T follicular helper cell (primary cell): ENCODE measurements at places on chromosomes 16 and 17.

DNA sequence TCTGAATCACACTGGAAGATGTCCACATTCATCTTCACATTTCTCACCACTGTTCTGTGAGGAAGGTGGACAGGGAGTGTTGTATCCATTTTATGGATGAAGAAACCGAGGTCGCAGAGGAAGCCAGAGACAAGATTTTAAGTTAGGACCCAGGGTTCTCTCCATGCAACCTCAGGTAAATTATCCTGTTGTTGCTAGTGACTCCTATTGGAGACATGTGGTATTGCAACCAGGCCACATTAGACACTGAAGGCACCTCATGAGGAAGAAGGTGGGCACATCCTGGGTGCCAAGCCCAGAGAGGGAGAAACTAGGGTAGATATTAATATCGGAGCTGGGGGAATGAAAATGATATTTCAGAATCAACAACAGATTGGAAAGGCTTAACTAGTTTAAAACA is 8.5 kb upstream of the WNT9B start:
- no peak for DNase-seq

DNA sequence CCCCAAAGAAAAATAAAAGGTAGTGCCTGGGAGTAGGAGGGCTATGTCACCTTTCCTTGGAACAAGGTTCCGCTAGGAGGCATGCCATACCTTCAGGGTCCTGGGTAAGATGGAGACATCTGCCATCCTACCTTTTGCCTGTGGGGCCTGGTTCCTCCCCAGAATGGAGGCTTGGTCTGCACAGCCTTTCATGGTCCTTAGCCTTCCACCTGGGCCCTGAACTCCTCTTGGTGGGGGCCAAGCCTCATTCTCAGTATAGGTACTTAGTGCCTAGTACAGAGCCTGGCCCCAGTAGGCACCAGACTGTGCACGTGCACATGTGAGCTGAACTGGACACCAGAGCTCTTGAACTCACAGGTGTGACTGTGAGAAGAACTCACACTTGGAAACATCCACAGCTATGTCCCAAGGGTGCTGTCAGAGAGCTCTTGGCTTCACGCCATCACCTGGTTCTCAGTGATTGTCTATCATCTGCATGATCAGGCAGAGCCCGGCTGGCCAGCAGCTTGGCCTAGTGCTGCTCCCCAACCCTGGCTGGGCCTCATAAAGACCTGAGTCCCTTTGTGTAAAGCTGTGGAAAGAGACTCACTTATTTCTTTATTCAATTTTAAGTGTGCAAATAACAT is 143.2 kb downstream of the SOCS1 start:
- DNase-seq, result no peak

DNA sequence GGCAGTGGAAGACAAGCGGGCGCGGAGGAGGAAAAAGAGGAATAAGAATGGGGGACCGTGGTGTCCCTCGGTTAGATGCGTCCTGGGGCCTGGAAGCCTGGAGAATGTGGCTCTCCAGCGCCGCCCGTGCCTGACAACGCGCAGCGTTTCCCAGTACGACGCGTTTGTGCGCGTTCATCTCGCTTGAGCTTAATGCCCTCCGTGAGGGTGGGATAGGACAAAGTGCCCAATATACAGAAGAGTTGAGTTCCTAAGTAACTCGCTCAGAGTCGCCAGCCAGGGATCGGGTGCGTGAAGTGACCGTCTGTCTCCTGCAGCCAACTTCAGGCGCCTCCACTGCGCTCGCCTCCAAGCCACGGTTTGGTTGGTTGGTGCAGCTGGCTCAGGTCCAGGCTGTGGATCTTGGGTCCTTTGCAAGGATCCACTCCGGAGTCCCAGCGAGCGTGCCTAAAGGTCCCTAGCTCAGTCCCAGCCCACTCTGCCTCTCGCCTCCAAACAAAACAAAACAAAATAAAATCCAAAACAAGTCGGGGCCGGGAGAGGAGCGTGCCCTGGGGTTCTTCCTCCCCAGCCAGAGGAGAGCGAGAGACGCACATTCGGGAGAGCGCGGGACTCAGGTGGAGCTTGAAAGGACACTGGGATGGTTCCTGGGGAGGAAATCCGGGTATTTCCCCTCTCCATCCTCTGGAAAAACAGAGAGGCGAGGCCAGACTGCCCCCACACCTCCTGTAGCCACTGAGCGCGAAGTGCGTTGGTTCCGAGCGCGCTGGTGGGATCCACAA is 974 bp downstream of the GALR2 start:
- DNase-seq, result no peak

DNA sequence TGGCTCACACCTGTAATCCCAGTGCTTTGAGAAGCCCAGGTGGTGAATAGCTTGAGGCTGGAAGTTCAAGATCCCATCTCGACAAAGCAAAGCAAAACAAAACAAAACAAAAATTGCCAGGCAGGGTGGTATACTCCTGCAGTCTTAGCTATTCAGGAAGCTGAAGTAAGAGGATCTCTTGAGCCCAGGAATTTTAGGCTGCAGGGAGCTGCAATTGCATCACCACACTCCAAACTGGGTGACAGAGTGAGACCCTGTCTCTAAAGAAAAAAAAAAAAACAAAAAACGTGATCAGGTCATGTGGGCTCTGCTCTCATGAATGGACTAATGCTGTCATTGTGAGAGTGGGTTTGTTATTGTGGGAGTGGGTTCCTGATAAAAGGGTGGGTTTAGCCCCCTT is 409.1 kb downstream of the NPIPA7 start:
- DNase-seq, result no peak

GRCh38 chr16:80899809-80900592 is 95.6 kb upstream of the CDYL2 start:
- DNase-seq, result no peak

DNA sequence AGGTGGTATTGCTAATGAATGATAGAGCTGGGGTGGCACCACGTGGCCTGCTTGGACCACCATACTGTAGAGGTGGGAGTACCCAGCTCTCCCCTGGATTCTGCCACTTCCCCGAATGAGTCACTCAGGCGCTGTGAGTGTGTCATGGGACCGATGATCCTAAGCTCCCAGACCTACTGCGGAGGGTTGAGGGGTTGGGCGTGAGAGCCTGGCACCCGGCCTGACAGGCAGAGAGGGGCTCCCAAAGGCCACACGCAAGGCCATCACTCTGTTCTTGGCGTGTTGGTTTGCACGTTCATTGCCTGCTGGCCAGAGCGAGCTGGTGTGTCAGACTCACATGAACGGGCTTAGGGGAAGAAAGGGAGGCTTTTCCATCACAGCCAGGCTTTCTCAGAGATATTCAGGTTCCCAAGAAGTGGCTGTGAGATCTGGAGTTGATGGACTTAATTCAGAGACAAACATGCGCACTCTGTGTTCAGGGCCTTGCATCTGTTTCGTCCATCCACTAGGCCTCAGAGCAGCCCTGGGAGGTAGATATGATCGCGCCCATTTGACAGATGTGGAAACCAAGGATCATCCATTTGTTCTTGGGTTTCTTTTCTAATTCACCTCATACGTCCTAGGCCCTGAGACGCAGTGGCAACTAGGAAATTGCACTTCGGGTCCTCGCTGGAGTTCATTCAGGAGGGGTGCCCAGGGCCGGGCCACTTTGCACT is 41.4 kb downstream of the CMIP start:
- DNase-seq, result no peak

- DNase-seq, result no peak
Observed at GRCh38 chr17:71801301-71801700, 319.5 kb upstream of the SOX9 start.

- no peak for DNase-seq
Observed at GRCh38 chr16:30394592-30395154, 547 bp upstream of the ZNF48 start.

GRCh38 chr16:75486676-75487313 is 8.4 kb downstream of the CHST6 start:
- DNase-seq, result no peak

- no peak for DNase-seq
Observed at GRCh38 chr16:58417035-58417434, 24.8 kb downstream of the GINS3 start.

GRCh38 chr17:6313835-6314234 is 121.1 kb downstream of the AIPL1 start:
- DNase-seq, result no peak

GRCh38 chr16:11202260-11203091 is 53.5 kb downstream of the SOCS1 start:
- DNase-seq, result no peak

DNA sequence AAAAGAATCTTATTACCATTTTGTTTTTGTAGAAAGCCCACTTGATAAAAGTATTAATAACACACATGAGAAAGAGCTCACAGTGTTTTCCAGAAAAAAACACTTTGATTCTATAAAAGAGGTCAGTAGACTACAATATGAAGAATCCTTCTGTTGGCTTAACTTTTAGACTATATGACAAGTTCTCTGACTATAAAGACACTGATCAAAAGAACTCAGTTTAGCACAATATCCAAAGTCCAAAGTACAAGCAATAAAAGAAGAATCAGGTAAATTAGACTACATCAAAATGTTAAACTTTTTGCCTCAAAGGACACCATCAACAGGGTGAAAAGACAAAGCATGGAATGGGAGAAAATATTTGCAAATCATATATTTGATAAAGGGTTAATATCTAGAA is 11.2 kb upstream of the SMG1 start:
- DNase-seq, result no peak

DNA sequence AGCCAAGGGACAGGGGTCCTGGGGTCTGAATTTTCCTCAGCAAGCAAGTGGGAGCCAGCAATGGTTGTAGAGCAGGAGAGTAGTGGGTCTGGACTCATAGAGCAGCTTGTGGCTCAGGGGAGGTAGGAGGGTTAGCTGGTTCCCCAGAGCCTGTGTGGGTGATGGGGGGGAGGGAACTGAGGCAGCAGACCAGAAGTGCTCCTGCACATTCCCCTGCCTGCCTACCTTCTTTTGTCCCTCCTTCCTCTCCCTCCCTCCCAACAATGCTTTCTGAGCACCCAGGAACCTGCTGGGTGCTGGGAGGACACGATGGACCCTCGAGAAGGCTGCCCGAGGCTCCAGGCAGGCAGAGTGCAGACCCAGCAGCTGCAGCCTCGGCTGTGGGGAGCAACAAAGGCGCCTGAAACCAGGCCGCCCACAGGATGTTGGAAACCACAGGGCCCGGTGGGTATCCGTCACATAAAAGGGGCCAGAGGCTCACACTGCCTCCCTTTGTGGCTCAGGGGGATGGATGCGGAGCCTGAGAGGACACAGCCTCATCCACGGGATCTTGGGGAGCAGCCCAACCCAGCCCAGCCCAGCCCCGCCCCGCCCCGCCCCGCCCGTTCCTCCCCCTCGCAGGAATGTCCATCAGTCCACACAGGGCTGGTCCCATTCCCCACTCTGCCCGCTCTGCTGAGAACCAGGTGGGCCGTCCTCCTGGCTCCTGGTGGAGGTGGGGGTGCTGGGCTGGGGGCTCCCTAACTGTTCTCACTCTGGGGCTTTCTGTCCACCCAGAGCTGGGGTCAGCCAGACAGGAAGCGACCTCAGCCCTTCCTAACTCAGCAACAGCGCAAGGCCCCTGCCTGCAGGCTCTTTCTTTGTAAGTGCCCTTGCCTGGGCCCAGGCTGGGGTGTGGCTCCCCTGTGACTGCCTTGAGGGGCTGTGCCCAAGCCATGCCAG is 1.7 kb upstream of the NLRC3 start:
- DNase-seq, result no peak

GRCh38 chr16:56011808-56012481 is 136.8 kb upstream of the CES5A start:
- DNase-seq, result no peak

GRCh38 chr17:77840513-77841165 is 117.9 kb upstream of the TNRC6C start:
- no peak for DNase-seq

- no peak for DNase-seq
Observed at GRCh38 chr16:26987597-26988010, 79.1 kb upstream of the C16orf82 start.

DNA sequence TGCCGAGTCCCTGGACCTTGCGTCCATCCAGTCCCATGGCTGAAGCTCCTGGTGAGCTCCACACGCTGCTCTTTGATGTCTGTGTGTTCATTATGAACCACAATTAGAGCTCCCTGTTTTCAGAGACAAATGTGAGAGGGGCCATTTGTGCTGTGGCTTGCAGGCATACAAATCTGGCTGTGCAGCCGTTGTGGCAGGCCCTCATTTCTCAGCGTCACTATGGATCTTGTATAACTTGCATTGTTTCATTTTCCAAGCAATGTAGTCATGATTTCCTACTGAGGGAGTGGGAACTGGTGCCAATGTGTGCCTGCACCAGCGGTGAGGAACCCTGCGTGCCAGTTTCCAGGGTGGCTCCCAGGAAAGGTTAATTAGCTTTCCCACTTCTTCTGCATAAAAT is 542.6 kb downstream of the TMEM114 start:
- no peak for DNase-seq

DNA sequence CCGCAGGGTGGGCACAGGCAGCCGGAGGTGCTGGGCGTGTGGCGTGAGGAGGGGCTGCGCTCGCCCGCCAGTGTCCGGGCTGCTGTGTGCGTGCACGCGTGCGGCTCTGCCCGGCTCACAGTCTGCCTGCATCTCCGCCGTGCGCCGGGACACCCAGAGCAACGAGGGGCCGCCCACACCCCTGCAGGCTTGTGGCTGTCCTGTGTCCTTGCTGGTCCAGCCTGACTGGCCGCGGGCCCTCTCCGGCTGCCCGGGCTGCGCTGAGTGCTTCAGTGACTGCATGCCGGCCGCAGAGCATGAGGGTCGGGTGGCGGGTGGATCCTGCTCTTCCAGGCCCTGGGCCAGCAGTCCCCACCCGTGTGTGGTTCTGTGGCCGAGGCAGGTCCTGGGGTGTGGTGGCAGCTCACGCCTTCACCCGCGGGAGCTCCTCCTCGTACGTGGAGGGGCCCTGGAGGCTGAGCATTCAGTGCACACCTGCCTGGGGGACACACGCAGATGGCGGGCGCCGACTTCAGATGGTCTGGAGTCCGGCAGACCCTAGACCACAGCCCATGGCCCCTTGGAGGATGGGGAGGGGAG is 12.4 kb downstream of the TPSG1 start:
- DNase-seq, result no peak

DNA sequence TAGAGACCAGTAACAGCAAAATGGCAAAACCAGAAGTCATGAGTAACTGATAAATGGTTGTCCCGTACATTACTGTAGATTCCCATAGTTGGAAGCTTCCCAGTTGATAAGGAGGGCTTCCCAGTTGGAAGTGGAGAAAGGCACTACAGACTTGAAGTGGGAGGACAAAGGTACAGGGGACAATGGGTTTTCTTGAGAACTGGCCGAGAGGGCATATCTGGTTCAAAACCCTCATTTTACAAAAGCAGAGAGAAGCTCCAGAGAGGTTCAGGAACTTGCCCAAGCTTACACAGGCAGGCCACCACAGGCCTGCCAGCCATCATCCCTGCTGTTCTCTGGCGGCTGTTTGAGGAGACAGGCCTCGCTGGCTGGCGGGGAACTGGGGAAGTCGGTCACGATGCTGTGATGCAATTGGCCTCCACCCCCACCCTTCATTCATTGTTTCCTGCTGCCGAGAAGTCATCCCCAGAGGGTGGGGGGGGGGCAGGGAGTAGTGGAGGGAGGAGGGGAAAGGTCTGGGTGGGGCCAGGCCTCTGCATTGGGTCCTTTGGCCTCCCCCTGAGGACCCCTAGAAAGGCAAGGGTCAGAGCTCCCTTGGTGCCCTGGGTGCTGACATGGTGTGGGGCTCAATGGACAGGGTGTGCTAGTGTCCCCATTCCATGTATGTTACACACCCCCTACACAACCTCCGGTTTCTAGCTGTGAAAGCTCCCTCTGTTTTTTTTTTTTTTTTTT is 3.0 kb downstream of the UBALD2 start:
- peak; percentile 61 for DNase-seq
